Brain microvascular endothelial cell (primary cell): ENCODE measurements at places on chromosomes 7 and 10.
A peak's percentile ranks its signal among the peaks of the same experiment; 100 is the strongest.

- DNase-seq = no peak
Observed at GRCh38 chr10:52768001-52768532, 4.5 kb downstream of the MBL2 start.

GRCh38 chr7:133015888-133016287 is 66.0 kb downstream of the CHCHD3 start:
- no peak for DNase-seq

DNA sequence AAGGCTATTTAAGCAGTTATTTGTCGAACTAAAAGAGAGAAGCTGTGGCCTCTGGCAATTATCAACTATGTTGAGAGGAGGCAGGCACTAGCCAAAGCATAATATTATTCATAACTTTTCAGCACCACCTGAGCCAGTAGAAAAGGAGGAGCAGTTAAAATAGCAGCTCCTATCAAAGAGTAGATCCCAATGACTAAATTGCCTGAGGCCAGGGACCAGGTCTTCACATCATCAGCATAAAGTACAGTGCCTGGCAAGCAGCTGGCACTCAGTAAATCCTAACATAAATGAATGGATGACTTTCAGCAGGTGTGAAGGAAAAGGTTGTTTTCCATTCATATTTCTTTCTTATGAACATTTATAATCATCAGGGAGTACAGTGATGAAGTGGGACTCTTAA is 309.0 kb upstream of the IMMP2L start:
- no peak for DNase-seq

GRCh38 chr10:287026-287709 is 151.9 kb downstream of the ZMYND11 start:
- DNase-seq = no peak

DNA sequence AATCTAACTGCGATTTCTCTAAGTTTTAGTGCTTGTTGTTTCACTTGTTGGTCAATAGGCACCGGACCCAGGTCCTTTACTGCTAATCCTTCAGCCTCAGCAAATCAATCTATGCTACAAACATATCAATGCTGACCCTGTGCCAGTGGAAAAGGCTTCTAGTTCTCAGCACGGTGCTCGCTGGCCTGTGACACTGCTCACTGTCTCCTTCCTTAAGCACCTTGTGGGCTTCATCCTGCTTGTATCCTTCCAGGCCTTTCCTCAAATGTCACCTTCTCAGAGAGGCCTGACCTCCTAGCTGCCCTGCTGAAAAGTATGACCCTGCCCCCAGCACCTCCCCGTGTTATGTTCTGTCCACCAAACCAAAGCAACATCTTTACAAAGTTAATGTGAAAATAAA is 201.2 kb upstream of the FRMD4A start:
- DNase-seq = no peak

DNA sequence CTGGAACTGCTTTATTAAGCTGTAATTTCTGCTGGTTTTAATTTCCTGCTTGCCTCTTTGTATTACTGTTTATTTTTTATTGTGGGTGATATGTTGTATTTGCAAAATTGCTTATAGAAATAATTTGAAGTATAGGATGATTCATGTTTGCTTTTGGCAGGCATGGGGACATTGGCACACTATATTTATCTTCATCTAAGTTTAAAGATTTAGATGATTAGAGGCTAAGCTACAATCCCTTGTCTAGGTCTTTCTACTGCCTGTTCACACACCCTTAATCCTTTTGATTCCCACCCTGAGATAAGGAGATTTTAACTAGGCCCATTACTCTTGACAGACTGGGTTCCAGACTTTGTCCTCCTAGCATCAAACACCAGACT is 182.8 kb upstream of the KAT6B start:
- no peak for DNase-seq

DNA sequence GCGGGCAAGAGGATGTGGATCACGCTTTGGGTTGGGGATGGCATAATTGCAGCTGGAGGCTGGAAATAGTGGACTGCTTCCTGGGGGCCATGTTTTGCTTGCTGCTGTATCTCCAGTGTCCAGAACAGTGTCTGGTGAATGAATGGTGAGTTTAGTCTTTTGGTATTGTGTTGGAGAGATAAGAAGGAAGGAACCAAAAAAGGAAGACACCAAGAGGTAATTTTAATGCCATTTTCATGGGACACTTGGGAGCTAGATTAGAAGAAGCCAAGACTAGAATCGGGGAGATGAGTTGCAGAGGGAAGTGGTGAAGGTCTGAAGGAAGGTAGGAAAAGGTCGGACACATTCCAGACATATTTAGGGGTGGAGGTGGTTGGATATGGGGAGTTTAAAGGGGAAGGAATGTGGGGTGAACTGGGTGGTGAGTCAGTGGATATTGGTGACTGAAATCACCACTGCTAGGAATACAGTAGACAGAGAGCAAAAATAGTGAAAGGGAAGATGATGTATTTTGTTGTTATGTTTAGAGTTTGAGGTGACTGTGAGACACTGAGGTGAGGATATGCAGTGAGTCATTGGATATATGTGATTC is 76.7 kb downstream of the CCNY start:
- peak; percentile 55 for DNase-seq

DNA sequence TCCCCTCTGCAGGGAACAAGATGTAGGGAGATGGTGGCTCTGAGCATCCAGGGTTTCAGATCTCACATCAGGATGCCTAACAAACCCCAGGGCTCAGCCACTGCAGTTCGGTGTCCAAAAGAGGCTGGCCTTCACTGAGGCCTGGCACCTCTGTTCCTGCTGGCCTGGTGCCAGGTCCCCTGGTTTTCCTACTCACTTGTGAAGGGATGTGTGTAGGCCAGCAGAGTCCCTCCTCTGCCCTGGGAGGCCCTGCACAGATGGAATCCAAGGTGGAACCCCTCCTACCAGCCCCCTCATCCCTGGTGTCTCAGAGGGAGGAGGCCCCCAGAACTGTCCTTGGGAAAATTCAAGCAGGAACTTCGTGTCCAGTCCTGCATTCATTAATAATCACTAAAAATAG is 260.6 kb downstream of the CCSER2 start:
- no peak for DNase-seq

DNA sequence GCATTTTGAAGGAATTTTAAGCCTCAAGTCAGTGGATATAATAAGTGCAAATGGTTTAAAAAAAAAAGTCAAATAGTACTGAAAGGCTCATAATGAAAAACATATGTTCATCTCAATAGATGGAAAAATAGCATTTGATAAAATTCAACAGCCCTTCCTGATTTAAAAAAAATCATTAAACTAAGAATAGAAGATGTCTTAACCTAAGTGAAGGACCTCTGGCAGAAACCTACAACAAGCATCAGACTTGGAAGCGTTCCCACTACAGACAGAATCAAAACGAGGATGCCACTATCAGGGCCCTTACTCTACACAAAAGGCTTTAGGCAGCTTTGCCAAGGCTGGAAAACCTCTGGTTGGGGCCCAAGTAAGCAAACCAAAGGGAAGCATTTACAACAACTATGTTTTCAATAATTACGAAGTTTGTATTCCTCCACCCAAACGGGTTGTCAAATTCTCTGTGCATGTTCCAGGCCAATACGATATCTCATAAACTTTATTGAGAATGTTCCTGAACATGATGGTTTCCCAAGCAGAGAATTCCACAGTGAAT is 45.1 kb downstream of the CYTH3 start:
- DNase-seq = no peak

DNA sequence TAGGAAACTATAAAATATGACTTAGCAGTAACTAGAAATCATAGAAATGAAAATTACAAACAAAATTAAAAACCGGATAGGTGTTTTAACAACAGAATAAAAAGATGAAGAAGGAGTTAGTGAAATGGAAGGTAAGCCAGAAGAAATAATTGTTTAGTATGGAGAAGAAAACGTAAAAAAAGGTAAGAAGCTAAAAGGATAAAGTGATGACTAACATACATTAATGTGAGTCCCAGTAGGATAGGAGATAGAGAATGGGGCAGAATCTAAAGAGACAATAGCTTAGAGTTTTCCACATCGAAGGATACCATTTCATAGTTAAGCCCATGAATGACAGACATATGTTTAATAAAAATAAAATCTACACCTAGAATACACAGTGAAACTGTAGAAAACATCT is 25.3 kb downstream of the GTF2I start:
- no peak for DNase-seq

DNA sequence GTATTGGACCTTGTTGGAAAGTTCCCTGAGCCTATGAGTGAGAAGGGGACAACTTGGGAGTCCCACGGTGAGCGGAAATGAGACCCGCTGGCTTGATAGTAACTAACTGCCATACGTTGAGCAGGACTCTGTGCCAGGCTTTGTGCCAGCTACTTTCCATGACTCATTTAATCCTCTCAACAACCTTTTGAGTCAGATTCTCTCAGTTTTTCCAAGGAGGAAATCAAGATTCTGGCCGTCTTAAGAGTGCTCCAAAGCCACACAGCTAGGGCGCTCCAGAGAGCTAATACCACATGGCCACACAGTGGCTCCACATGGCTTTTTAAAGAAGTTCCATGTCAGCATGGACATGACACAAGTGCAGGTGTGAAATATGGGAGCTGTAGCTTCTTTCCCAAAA is 55.7 kb downstream of the NOD1 start:
- DNase-seq = peak; percentile 3

- DNase-seq = no peak
Observed at GRCh38 chr7:129864042-129864441, 88.7 kb downstream of the UBE2H start.

DNA sequence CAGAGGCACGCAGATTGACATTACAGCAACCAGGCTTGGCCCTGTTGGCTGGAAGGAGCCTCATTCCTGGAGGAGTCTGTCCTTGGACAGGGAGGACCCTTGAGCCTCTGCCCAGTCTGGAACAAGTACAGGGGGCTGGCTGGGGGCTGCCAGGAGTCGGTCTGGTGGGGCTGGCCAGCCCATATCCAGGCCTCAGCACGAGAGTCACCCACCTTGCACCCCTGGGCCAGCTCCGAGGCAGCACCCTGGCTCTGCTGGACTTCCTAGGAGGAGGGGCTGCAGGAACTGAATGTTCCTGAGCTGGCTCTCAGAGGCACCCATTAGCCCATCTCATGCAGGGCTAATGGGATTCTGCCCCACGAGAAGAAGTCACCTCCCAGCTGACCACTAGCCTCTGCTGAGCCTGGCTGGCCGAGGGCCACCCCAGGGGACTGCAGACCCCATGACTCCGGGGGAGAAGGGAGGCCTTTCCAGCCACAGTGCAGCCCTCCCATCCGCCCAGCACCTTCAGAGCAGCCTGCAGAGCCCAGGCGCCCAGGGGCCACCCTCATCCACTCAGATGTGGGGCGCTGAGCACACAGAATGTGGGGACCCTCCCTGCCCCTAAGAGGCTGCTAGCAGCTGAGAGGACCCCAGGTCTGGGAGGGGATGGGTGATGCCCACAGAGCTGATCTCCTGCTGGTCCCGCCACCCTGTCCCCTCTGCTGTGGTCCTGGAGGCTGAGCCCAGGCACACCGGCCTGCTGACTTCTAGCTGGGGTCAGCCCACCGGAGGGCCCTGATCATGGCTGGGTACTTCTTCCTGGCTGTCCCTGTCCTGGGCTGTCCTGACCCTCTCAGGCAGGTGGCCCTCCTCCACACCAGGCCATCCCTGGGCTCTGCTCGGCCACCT is 14.8 kb upstream of the INPP5A start:
- no peak for DNase-seq

- DNase-seq = peak; percentile 21
Observed at GRCh38 chr10:22714479-22715289, at the start of gene PIP4K2A. Gene PIP4K2A (minus strand): TSS chr10:22714578. CDS start chr10:22714326, 252 bp downstream.

GRCh38 chr7:11540271-11540761 is 291.7 kb downstream of the THSD7A start:
- no peak for DNase-seq

DNA sequence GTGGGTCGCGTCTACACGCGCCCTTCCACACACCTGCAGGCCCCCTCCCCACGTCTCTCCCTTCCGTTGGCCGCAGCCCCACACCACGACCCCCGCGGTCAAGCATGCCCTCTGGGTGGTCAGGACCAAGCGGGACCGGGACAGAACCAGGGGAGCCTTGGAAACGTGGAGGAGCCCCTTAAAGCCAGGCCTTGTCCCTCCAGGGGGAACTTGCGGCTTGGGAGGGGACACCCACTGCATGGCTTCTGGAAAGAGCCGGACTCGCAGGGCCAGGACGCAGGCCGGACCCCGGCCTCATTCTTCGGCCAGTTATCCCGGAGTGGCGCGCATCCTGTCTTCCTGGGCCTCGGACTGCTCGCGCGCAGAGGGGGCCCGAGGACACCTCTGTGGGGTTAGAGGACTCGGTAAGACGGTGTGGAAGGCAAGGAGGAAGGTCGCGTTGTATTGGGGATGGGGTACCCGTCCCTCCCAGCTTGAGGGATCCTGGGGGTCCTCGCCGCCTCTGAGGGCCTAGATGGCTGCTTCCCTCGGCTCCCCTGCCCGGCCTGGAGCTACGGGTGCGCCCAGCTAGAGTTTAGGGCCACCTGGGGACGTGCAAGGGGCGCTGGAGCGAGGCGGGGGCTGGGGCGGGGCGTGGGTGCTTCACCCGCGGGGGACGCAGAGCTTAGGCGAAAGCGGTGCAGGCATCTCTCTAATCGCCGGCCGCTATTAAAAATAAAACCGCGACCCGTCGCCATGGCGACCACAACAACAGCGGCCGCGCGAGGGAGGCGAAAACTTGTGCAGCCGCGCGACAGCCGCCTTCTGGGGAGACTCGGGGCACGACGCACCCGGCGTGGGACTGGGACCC is 1.8 kb upstream of the PDGFA start:
- DNase-seq = peak; percentile 48

DNA sequence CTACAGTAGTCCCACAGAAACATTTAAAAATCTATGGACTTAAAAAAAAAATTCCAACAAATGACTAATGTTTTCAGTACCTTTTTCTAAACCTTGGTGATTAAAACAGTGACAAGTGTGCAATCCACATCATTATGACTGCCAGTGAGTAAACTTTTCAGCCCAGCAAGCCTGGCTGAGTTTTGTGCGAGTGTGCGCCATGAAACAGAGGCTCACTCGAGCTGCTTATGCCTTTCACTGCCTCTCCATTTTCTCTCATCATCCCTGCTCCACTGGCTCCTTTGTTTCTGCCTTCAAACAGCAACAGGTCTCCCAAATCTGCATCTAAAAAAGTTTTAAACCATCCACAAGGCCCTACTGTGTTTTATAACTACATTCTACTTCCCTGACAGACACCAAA is 105.8 kb downstream of the USP6NL start:
- no peak for DNase-seq

DNA sequence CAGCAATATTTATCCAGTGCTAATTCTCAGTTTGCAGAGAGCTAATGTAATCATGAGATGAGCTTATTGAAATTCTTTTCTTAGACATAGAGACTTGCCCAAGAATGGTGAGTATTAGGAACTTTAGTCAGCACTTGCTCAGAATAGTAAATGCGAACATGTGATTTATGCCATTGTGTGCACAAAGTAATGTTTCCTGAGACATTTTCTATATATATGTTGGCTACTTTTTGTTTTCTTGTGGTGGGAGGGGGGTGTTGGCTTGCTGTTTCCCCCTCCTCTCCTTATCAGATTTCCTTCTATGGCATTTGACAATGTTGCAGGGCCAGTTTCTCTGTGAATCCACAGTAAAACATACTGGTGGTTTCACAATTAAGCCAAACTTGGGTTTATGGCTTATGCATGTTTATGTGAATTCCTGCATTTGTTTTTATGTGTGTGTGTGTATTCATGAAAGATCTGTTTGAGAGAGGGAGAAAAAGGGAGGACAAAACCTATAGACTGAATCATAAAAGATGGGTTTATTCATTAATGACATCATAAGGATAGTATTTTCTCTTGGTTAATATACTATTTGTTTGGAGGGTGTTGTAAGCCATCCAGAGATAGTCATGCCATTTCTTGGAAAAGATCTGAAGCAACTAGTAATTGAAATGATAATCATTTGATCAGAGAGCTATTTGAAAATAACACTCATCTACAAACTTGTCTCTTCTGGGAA is 36.3 kb downstream of the ARID5B start:
- DNase-seq = no peak

GRCh38 chr10:70265032-70265689 is 18.6 kb downstream of the NPFFR1 start:
- DNase-seq = no peak
